Thoracic aorta (tissue), 2 donors: ENCODE measurements at places on chromosomes 12 and 14. TPM values are rescaled to one million over a fixed set of nuclear protein-coding genes. Genes with fewer than 3 reads are reported as not detected.

DNA sequence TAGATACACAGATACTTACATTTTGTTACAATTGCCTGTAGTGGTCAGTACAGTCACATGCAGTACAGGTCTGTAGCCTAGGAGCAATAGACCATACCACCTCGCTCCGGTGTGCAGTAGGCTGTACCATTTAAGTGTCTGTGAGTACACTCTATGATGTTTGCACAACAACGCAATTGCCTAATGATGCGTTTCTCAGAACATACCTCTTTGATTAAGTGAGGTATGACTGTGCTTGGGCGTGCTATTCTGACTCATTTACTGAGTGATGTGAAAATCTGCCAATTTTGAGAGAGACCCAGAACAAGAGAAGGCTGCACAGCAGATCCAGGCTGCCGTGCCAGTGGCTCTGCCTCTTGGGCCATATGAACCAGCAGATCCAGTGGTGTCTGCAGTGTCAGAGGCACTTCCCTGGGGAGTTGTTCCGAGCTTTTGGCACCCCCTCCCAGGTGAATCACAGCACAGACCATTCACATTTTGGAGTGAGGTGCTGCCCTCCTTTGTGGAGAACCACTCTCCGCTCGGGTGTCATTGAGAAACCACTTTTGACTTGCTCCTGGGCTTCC is 20.4 kb downstream of the DLK1 start:
- DNase-seq = no peak

GRCh38 chr14:33796356-33796755 is 154.5 kb downstream of the EGLN3 start:
- DNase-seq = no peak

Gene PLA2G1B
- total RNA-seq = not detected

Gene ACSM4
- not detected for total RNA-seq

Gene NANOG
- 0.27 TPM for total RNA-seq

Gene DENND5B
- 28.6 TPM for total RNA-seq
